ENCODE measurements at places on chromosomes 1 and 21. TPM values are rescaled to one million over a fixed set of nuclear protein-coding genes. Genes with fewer than 3 reads are reported as not detected.

The PKLR gene
- total RNA-seq, result not detected

The UBQLN4 gene
- 25.7 TPM for total RNA-seq

GRCh38 chr21:23881783-23882182 lies 1725.5 kb downstream of the MRPL39 start:
- H3K4me3 ChIP-seq, result no peak overlapping the region
- no peak for DNase-seq

DNA sequence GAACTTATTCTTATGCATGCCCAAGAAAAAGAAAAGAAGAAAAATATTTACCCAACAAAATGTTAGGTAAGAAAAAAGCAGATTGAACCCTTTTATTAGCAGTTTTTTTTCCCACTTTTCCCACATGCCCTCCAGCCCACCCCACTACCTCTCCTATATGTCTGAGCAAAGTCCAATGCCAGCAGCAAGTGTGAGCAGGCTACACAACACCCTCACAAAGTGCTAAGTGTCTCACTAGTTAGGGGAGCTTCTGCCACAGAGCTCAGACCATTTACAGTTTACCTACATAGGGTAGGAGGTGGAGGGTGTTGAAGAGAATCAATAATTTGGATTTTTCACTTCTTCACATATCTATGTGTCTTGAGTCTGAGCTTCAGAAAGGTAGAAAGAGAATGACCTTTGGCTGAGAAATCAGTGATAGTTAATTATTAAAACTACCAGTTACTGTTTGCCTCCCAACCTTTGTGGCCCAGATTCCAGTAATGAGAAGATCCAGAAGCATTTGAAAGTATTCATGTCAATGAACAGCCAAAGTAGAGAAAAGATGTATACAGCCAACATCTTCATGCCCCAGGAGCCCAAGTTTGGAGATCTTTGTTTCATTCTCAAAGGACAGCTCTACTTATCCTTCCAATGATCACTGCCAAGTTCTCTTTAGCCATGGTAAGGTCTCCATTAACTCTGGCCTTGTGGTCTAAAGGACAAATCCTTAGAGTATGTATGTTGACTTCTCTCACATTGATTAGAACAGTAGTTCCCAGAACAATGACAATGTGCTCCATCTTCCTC lies 26.2 kb downstream of the OR10J5 start:
- H3K4me3 ChIP-seq, result no peak overlapping the region
- no peaks in the 10 kb centered on the region for H3K4me1 ChIP-seq
- H3K36me3 ChIP-seq, result no peaks in the 10 kb centered on the region
- H3K27ac ChIP-seq, result no peak overlapping the region
- no peaks in the 10 kb centered on the region for H3K27me3 ChIP-seq

DNA sequence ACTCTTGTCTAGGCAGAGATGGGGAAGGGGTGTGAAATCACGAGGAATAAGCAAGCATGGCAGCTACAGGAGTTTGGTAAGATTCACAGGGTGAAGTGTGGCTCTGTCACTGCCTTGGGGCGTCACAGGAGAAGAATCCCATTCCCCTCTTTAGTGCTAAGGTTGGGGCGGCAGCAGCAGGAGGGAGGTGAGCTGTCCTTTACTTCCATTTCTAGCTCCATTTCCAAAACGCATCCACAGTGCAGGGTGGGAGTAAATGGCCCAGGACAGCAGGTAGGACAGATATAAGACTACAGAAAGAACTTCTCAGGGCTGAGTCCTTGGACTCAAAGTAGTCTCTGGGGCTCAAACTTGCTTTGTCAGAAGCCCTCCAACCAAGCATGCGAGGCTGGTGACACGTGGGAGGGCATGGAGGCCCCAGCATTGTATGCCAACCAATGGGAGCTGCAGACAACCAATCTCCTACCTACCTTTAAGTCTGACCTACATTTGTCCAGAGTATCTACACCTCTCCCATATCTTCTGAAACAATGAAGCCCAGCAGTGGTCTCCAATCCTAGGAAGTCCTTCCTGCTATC lies 8.5 kb downstream of the MEF2D start:
- peak overlapping the region; percentile 15 for H3K27ac ChIP-seq
- DNase-seq, result no peak
- peaks cover 15% of the 10 kb centered on the region for H3K4me1 ChIP-seq
- no peak overlapping the region for H3K4me3 ChIP-seq

DNA sequence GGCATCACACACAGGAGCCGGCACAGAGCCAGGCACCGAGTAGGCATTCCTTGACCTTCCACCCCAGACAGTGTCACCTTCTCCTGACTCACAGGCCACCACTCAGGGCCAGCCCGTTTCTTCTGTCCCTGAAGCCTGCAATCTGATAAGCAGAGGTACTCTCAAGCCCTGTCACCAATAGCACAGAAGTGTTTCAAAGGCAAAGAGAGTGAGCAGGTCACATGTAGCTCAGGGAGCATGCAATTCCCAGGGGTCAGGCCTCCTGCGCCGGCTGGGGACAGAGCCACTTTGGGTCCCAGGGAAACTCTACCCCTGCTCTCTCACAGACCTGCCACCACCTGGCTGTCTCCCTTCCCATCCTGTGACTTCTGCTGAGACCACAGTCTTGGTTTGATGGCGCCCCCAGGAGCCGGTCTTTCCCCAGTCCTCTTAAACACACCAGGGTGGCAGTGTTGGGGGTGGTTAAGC lies 13.2 kb downstream of the CAPN9 start:
- no peaks in the 10 kb centered on the region for H3K27me3 ChIP-seq
- no peak overlapping the region for H3K4me3 ChIP-seq
- no peaks in the 10 kb centered on the region for H3K36me3 ChIP-seq
- H3K4me1 ChIP-seq, result no peaks in the 10 kb centered on the region

DNA sequence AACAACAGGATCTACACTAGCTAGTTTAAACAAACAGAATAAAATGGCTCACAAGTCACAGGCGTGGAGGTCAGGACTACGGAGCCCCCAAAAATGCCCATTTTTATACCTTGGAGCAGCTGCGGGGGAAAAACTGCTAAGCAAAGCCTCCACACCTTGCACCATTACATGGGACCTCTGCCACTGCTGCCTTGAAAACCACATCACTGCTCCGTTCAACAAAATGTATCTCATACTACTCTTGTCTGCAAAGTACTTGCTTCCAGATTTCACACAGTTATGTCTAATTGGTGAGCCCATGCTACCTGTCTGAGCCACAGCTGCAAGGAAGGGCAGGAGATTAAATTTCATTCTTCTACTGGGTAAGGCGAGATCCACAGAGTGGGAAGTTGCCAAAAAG lies 24.4 kb downstream of the MRPL39 start:
- peaks cover 2% of the 10 kb centered on the region for H3K36me3 ChIP-seq
- H3K4me1 ChIP-seq, result no peaks in the 10 kb centered on the region
- no peaks in the 10 kb centered on the region for H3K27me3 ChIP-seq
- H3K27ac ChIP-seq, result no peak overlapping the region
- H3K4me3 ChIP-seq, result no peak overlapping the region
